Activated naive CD4-positive, alpha-beta T cell (primary cell): ENCODE measurements at places on chromosomes 3 and 15.

DNA sequence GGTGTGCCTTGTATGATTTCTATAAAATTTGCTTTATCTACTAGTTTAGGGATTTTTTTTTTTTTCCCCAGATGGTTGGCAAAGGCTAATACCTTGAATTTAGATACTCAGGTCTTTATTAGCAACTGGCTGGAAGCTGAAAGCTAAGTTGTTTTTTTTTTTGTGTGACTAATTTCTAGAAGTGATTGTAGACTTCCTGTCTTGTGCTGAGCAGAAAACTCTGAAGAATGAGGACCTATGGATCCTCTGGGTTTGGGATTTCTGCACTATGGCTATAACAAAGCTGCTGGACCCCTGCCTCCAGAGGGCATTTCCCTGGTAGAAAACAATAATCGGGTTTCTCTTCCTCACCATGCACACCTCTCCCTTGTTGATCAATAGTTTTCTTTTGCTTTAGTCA, 10.0 kb downstream of the ARIH2 start:
- no peak for DNase-seq

GRCh38 chr3:147341727-147342126, 64.6 kb downstream of the ZIC4 start:
- no peak for DNase-seq

- DNase-seq, result no peak
These were observed 51.2 kb upstream of the MLF1 start for GRCh38 chr3:158519776-158520175.

DNA sequence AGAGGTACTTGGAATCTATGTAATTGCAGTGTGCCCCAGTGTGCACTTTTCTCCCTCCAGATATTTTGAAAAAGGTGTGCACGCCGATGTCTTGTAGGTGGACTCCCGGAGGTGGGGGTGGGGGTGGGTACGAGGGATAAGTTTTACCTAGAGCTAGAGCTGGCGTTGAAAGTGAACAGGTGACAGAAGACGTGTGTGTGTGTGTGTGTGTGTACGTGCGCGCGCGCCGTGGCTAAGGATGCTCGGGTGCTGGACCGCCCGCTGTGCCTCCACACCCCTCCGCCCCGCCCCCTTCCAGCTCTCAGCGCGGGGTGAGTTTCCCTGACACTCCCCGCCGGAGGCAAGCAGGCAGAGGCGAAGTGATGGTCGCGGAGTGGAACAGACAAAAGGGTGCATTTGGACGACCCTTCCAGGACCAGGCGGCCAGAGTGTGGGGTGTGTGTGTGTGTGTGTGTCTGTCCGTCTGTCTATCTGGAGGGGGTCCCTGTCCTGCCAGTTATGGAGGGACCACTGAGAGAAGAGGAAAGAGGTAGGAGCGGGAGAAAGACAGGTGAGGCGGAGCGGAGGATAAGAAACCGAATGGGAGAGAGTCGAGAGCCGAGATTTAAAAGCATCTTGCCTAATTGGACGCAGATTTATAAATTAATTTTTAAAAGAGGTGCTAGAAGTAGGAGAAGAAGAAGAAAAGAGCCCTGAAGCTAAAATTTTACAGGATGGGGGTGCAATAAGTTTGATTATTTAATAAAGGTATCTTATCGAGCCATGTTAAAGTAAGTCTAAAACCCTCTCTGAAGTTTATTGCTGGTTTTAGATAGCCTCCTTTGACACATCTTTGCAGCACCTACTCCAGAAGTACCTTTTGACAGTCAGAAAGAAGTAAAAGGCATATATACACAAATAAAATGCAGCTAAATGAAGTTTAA, 335.8 kb upstream of the THRB start:
- DNase-seq, result peak; percentile 0

GRCh38 chr15:68409736-68410370, 22.1 kb downstream of the ITGA11 start:
- no peak for DNase-seq

GRCh38 chr3:36871379-36872126, 73.3 kb downstream of the TRANK1 start:
- DNase-seq, result no peak

DNA sequence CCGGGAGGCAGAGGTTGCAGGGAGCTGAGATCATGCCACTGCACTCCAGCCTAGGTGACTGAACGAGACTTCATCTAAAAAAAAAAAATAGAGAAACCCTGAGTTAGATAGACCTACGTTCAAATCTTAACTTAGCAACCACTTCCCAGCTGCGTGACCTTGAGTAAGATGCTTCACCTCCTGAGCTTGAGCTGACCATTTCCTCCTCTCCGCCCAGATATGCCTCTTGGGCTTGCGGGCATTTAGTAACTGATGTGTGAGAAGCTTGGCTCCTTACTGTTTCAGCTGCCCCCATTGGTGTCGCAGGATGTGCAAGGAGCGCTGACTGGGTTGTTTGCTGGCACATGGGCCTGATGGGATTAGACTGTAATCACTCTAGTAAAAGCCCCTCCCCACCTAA, 26.9 kb upstream of the ATG7 start:
- no peak for DNase-seq

DNA sequence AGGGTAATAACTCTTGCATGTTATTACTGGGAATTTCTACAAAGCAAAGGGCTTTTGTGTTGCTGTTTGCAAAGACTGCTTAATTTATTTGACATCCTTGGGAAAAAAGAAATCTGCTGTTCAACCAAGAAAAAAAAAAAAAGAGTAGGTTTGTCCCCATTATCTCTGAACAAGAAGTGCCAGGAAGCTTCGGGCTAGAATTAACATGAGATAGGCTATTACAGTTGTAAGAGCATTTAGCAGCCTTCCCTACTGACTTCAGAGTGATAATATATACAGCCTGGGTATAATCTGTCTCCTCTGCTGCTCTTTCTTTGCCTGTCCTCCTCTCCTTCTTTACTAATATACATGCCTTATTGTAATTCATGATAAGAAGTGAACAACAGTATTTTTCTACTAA, 23.3 kb upstream of the CHMP2B start:
- DNase-seq, result no peak

DNA sequence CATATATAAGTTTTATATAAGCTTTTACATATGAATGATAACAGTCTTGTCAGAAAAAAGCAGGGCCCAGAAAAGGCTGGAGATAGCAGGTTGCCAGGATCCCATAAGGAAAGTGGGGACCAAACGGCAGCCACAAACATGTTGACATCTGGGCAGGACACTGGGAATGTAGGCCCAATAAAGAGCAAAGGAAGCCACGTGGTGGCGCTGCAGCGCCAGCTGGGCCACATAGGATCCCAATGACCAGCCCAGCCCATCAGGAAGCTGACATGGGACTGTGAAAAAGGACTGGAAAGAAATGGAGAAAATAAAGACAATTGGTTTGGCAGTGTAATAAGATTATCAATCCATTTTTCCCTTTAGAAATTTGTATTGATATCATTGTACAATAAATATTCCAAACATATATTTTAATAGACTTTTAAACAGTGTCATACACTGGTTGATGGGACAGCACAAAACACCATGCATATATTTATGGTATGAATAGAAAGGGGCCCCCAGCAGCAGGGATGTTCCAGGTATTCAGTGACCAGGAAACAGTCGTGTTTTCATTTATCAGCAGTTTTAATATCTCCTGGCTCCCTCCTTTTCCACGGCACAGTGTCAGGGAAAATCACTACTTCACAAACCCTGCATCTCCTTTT, 89.0 kb upstream of the STRIT1 start:
- DNase-seq, result no peak

DNA sequence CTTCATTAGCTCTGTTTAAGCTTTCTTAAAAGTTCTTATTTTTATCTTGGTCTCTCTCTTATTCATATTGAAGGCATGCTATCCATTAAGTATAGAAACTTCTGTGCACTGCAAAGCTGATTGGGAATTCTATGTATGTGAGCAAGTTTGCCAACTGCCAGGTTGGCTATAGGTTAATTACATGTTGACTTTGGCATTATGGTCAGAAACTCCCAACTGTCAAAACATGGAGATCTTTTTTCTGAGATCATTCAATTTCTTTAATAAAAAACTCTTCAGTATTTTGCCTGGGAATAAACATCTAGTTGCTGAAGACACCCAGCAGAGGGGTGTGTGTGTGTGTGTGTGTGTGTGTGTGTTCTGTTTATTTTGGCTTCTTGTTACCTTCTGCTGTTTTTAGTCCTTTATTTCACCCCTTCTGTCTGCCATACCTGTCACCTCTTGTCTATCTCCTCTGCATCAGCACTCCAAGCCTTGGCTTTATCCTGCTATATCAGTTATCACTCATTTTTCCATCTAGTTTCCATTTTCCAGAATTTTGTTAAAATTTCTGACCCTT, 1.3 kb upstream of the ARL14 start:
- DNase-seq, result no peak

DNA sequence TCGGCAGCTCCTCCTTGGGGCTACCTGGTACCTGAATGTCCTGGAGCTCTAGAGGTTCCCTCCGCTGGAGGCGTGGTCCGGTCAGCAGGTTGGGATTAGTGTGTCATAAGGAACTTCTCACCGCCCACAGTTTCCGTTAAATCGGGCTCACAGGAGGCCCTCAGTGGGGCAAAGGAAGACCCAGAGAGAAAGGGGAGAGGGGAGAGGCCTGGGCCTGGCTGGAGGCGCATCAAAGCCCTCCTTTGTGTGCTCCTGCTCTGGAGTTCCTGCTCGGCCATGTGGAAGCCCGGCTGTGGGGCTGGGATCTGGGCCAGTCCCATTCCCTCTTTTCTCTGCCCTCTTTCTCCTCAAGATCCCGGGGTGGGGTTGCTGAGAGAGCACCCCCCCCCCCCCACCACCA, at the start of gene RLBP1:
Gene RLBP1, minus strand, starts transcription at position 37 of the 400 bp plus-strand sequence. CDS start 2,604 bp downstream, outside the sequence.
- DNase-seq, result no peak

- DNase-seq, result no peak
These were observed 14.7 kb downstream of the STAB1 start for GRCh38 chr3:52509753-52510328.

GRCh38 chr15:100253640-100254039, 88.1 kb downstream of the ADAMTS17 start:
- no peak for DNase-seq

DNA sequence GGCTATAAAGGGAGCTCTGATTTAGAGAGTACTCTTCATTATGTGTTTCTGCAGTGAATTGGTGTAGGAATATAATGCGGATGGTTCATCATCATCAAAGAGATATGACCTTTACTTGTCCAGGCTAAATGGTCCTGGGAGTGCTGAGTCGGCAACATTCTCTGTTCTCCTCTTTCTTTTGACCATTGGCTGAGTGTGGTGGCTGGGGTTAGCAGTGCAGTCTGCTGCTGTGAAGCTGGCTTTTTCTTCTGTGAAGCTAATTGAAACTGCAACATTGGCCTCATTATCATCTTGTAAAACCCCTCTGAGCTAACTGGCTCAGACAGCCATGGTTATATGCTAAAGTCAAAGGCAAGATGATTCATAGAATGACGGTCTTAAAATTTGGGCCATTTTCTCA, 83.8 kb downstream of the THRB start:
- no peak for DNase-seq

DNA sequence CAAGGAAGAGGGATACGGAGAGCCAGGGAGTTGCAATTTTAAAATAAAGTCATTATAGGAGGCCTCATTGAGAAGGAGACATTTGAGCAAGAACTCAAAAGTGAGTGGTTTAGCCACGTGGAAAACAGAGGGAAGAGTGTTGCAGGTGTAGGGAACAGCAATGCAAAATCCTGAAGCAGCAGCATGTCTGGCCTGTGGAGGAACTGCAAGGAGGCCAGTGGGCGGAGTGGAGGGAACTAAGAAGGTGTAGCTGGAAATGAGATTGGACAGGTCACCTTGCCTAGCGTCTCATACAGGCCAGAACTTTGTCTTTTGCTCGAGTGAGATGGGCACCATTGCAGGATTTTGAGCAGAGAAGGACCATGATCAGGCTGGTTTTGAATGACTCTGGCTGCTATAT, 34.9 kb downstream of the SAXO2 start:
- no peak for DNase-seq

DNA sequence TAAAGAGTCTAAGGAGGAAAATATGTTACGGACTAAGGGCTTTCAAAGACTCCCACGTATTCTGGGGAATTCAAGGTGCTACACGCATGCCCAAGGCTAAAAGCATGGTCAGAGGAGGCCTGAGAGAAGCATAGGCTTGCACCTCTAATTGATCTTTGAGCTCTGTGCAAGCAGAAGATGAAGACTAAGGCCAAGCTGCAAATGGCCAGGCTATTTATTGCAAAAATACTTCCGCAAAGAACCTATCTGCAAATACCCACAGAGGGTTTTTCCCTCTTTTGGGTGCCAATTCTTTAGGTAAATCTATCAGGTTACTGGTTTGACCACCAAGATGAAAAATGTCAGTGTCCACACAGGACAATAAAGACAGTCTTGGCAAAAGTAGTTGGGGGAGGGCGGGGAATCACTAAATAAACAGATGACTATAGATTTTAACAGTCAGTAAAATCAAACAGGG, 119.5 kb downstream of the STAG1 start:
- no peak for DNase-seq

- DNase-seq, result no peak
These were observed 7.3 kb downstream of the ESYT3 start for GRCh38 chr3:138441742-138442141.

GRCh38 chr15:96756146-96756545, 425.6 kb downstream of the NR2F2 start:
- DNase-seq, result no peak

DNA sequence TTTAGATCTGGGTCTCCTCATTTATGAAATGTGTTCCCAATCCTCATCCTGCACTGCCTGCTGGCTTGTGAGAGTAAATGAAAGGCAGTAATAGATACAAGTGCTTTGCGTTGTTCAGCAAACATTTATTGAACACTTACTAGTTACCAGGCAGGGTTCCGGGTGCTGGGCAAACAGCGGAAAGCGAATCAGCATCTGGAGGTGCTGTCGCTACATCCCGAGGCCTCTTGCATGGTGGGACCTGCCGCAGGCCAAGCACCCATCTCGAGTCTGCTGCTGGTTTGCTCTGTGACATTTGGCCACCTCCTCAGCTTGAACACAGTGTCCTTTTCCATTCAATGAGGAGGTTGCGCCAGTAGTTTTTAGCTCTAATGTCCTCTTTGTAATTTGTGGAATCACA, 24.8 kb downstream of the TRAK1 start:
- no peak for DNase-seq

- no peak for DNase-seq
These were observed 57.2 kb downstream of the ITGB5 start for GRCh38 chr3:124829819-124830554.

DNA sequence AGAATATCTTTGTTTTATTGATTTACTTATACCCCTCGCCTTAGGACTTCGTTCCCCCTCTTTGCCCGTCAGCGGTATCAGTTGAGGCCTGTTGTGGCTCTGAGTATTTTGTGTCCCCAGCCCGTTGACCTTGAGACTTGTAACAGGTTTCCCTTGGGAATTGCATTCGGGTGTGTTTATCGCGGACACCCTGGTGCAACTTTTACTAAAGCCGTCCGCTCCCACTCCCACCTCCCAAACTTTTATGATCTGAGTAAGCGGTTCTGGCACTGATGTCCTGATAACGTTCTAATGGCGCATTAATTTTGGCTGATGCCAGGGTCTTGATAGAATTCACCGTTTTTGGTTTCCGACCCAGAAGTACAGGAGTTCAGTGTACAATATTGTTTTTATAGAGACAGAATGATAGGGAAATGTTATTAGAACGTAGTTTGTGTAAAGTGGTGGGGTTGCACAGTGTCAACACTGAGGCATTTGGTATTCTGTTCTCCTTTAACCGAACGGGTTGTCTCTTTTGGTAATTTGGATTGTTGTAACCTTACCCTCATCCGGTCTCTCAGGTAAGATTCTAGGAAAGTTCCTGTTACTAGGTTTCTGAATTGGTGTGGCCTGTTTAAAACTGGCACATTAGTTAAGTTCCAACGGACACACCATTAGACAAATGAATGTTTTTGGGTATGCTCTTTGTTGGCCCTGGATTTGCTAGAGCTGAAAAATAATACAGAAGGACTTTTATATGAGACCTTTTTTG, 47.8 kb downstream of the OIP5 start:
- no peak for DNase-seq
